D341Med (cell line): ENCODE measurements at places on chromosomes 7 and 10.
A peak's percentile ranks its signal among the peaks of the same experiment; 100 is the strongest.

DNA sequence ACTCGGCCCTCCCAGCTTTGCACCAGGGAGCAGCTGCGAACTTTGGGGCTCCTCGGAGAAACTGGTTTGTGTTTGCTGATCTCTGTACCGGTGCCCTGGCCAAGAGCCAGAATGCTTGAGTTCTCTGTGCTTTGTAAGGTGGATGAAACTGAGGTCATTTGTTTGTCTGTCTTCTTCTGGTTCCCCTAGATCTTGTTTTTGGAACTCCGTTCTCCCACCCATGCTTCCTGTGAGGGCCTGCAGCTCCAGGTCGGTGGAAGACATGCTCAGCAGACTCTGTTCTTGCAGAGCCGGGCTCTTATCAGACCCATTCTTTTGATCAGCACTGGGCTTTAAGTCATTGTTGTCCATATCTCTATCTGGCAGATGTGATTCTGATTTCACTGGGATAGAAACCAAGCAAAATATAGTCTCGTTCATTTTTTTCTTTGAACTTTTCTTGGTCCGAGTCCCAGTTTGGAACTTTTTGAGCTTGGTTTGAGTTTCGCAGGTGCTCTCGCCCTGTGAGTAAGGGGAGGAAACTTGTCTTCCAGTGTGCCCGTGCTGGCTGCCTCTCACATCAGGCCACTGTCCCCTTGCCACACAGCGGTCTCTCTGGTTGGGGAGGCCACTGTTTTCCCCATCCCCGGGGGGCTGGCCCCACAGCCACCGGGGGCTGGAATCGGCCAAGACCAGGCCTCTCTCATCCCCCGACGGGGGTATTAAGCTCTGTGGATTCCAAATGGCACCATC, 31.2 kb downstream of the JCAD start:
- no peak for DNase-seq

- DNase-seq = no peak
Measured at GRCh38 chr7:124783271-124783670, 17.7 kb upstream of the GPR37 start.

GRCh38 chr10:31320550-31321211, 1.7 kb downstream of the ZEB1 start:
- peak; percentile 73 for DNase-seq

- no peak for DNase-seq
Measured at GRCh38 chr10:113030453-113030852, 80.4 kb downstream of the TCF7L2 start.

DNA sequence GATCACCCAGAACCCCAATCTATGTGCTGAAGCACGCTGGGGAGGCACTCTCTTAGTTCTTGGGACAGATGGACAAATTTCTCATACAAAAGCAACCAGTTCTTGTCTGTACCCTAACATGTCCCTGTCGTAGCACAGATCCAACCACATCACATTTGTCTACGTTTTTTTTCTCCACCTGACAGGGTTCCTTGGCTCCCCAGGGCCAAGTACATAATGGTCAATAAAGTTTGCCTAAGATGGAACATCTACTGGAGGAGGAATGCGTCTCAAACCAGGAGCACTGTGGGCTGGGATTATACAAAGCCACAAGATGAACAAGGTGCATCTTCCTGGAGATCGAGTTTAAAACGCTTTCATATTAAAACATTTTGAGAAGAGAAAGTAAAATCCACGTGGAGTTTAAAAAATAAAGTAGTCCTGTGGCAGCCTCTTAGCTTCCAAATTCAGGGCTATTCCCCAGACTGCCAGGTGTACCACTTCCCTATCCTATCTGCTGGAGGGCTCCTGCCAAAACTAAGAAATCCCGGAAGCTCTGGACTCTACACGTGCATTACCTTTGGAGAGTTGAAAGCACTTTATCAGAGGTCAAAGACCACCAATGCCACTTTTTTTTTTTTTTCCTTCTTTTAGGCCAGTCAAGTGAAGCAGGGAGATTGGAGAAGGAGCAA, 1.4 kb downstream of the TMEM243 start:
- DNase-seq = no peak

GRCh38 chr7:116669769-116670168, 2.2 kb upstream of the MET start:
- no peak for DNase-seq

GRCh38 chr7:157568770-157569584, 232.2 kb downstream of the DNAJB6 start:
- DNase-seq = no peak

GRCh38 chr7:89477991-89478390, 676.3 kb upstream of the STEAP1 start:
- no peak for DNase-seq

DNA sequence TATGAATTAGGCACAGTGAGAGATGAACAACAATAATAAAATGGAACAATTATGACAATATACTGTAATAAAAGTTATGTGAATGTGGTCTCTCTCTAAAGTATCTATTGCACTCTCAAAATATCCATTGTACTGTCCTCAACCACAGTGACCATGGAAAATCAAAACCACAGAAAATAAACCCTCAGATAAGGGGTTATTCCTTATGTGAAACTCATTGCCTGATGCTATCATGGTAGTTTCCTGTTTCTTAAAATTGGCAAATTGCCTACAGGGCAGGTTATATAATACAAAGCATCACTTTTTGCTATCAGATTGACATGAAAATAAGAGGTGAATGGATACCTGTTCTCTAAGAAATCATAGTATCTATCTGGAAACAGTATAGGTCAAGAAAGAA, 3.8 kb downstream of the MCM10 start:
- DNase-seq = no peak
